ENCODE measurements at places on chromosomes 3 and 15.

DNA sequence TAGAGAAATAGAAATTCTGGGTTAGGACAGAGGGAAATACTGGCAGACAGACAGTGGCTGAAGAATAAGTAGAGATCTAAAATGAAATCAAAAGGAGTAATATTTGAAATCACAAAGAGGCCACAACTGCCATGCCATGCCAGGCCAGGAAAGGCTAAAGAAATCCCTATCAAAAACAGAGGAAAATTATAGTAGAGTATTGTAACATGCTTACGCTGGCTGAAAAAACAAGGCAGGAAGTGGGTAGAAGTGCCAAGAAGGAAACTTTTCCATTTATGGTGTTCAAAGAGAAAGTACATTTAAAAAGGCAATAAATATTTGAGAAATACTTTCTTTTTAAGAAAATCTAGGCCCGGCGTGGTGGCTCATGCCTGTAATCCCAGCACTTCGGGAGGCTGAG is 415.7 kb downstream of the PLCL2 start:
- no peak for ATAC-seq

DNA sequence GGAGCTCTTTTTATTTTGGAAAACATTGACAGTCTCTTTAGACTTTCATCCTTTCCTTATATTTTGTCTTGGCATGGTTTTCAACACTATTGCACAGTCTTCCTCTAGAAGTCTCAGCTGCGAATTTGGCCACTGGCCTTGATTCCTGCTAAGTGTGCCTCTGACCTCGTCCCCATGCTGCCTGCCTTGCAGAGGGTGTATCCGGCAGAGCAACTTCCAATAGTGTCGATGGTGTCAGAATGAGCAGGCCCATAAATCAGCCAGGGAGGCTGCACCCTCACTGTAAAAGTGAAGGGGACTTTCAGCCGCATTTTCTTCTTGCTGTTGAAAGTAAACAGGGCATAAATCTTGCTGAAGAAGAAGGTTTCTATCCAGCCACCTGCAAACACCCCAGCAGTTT is 336.7 kb upstream of the TRIM42 start:
- no peak for ATAC-seq

- no peak for ATAC-seq
Measured at GRCh38 chr3:177615015-177615414, 417.7 kb upstream of the TBL1XR1 start.

- no peak for ATAC-seq
Measured at GRCh38 chr3:115272036-115272824, 125.1 kb upstream of the ZBTB20 start.

DNA sequence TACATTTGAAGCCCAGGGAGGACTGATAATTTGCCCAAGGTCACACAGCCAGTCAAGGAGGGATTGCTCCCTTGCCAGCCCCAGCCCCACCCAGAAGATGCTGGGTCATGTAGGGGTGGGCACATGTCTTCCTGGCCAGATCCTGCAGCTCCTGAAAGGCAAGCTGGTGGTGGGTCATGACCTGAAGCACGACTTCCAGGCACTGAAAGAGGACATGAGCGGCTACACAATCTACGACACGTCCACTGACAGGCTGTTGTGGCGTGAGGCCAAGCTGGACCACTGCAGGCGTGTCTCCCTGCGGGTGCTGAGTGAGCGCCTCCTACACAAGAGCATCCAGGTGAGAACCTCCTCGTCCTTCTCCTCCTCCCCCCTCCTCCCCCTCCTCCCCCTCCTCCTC is 13.2 kb downstream of the ISG20 start:
- ATAC-seq, result no peak

DNA sequence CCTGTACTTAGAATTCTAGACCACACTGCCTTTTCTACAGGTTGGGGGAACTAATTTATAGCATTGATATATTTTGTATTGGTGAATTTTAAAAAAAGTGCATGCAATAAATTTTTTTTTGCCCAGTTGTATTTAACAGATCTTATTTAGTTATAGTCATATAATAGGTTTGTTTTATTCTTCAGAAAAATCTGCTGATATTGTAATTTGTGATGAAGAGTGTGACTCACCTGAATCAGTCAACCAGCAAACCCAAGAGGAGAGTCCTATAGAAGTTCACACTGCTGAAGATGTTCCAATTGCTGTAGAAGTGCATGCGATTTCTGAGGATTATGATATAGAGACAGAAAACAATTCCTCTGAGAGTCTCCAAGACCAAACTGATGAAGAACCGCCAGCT is 10.3 kb downstream of the ZNF639 start:
- no peak for ATAC-seq

DNA sequence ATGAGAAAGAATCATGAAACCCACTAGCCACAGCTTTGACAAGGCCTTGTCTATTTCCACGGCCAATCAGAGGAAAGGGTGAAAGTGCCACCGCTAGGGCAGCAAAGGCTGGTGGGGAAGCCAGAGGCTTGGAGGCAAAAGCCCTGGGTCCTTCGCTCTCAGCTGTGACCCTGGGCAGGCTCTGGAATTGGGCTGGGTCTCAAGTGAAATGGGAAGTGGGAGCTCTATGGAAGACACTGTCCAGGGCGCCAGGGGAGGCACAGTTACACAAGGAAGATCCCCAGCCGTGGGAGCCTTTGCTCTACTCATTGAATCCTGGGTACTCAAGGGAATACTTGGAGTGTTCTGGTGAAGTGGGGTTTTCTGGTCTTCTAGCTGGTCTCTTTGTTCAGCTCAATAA is 136.2 kb downstream of the ASB7 start:
- ATAC-seq, result no peak

- no peak for ATAC-seq
Measured at GRCh38 chr3:40054568-40055222, 245.3 kb downstream of the MYRIP start.

- ATAC-seq, result no peak
Measured at GRCh38 chr15:58528188-58528870, 96.5 kb downstream of the LIPC start.

DNA sequence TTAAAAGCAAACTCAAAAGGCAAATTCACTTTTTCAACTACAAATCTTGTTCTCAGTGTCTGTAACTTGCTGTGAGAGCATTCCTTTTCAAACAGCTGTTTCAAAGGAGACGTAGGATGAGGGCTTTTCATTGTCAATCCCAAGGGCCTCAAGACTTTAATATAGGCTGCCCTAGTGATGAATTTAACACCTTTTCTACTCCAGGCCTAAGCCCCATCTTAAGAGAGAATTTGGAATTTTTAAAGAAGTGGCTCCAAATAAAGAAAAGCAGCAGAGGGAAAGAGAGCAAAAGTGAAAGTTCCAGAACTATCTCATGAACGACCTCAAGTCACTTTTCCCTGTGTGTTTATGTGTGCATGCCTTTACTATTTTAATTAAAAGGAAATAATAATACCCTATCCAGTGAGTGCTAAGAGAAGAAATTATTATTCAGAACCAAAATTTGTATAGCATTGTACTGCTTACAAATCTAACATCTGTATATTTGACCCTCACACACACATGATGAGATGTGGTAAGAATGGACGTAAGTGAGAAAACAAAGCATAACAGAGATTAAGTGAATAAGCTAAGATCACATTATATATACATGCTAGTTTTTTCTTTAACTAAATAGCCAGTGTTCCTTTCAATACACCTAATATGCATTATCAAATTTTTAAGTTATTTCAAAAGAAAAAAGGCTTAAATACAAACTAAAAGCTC is 196.4 kb downstream of the VGLL3 start:
- no peak for ATAC-seq

DNA sequence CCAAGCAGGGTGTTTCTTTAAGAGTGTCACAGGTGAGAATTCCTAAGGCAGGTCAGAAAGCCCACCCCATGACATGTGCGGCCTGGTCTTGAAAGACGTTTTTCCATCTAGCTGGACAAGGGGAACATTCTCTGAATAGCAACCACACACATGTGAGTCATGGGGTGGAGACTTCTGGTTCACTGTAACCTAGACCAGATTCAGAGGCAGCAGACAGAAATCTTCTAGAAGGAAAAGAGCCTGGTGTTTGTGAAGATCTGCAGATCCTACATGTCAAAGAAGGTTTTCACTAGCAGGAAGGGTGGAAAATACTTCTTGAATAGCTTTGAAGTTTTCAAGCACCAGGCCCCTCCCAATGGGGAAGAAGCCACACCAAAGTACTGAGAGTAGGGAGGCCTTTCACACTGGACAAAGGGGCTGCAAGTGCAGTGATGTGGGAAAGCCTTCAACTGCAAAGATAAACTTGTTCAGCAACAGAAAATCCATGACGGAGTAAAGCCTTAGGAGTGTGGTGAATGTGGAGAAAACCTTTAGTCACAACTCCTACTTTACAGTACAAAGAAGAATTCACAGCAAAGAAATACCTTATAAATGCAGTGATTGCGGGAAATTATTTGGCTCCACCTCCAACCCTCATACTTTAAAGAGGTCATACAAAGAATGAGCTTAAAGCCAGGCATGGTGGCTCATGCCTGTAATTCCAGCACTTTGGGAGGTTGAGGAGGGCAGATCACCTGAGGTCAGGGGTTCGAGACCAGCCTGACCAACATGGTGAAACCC is 17.6 kb downstream of the ADAM10 start:
- peak; percentile 15 for ATAC-seq

GRCh38 chr3:176789947-176790346 is 407.3 kb downstream of the TBL1XR1 start:
- ATAC-seq, result no peak

GRCh38 chr3:65617787-65618186 is 420.9 kb downstream of the MAGI1 start:
- ATAC-seq, result no peak

GRCh38 chr3:74905478-74905877 is 291.0 kb upstream of the CNTN3 start:
- ATAC-seq, result no peak
